ENCODE measurements at places on chromosomes 13 and 19.

GRCh38 chr13:100657881-100658315, 16.7 kb downstream of the TMTC4 start:
- no peak for DNase-seq

GRCh38 chr19:49133621-49134454, 14.5 kb downstream of the PPFIA3 start:
- DNase-seq = peak; percentile 56

GRCh38 chr19:47406711-47407416, 12.5 kb downstream of the MEIS3 start:
- peak; percentile 22 for DNase-seq

- DNase-seq = no peak
Observed at GRCh38 chr19:2533686-2534422, 57.9 kb downstream of the GADD45B start.

- DNase-seq = no peak
Observed at GRCh38 chr13:96851856-96852445, 142.3 kb downstream of the OXGR1 start.

GRCh38 chr13:31793246-31793645, 53.9 kb downstream of the RXFP2 start:
- peak; percentile 59 for DNase-seq

- DNase-seq = peak; percentile 82
Observed at GRCh38 chr13:47829690-47830089, 171.4 kb downstream of the SUCLA2 start.

GRCh38 chr13:42275098-42275471, 3.1 kb downstream of the AKAP11 start:
- no peak for DNase-seq

- no peak for DNase-seq
Observed at GRCh38 chr13:20426766-20427448, 98.8 kb downstream of the CRYL1 start.

GRCh38 chr13:69234171-69234570, 873.5 kb upstream of the ATXN8OS start:
- DNase-seq = no peak

GRCh38 chr13:57633950-57634838, 2.6 kb downstream of the PCDH17 start:
- DNase-seq = no peak

GRCh38 chr19:33535226-33535625, 13.6 kb upstream of the PEPD start:
- peak; percentile 9 for DNase-seq

DNA sequence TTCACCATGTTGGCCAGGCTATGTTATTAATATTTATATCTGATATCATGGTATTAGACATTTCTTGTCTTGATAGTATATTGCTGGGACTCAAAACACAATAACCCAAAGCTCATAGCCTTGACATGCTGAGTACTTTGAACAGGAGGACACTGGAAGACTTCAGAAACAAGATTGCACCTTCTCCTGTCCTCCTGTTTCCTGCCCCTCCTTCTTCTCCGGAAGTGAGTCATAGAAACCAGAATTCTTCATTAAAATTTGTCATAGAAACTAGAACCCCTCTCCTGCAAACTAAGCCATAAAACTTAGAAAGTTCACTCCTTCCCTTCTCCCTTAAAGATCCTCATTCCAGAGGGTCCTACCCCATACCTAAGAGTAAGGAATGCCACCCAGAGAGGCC, 400.2 kb downstream of the SLITRK5 start:
- no peak for DNase-seq

GRCh38 chr13:29543230-29544215, 52.0 kb downstream of the SLC7A1 start:
- peak; percentile 74 for DNase-seq

DNA sequence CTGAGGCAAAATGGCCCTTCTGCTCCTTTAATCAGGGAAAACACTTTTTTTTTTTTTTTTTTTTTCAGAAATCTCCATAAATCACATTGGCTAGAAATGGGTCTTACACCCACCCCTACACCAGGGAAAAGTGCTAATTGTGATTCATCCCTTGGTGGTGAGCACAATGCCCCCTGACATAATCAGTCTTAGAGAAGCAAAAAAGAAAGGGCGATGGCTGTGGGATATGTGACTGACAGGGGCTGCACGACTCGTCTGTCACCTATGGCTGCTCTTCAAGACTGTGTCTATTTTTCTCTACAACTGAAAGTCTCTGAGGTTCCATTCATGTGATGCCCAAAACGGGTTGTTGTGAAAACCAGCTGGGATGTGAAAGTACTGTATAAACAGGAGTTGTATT, 3.6 kb upstream of the GPC6 start:
- no peak for DNase-seq

All from fibroblast of skin of right biceps (primary cell).